Activated CD8-positive, alpha-beta memory T cell treated with anti-CD3 and anti-CD28 coated beads for 1 hour (primary cell): ENCODE measurements at places on chromosomes 7 and 10.

- no peak for DNase-seq
Observed at GRCh38 chr10:51073453-51074237, 642 bp upstream of the PRKG1 start.

- DNase-seq: no peak
Observed at GRCh38 chr7:101593556-101593955, 35.5 kb downstream of the MYL10 start.

DNA sequence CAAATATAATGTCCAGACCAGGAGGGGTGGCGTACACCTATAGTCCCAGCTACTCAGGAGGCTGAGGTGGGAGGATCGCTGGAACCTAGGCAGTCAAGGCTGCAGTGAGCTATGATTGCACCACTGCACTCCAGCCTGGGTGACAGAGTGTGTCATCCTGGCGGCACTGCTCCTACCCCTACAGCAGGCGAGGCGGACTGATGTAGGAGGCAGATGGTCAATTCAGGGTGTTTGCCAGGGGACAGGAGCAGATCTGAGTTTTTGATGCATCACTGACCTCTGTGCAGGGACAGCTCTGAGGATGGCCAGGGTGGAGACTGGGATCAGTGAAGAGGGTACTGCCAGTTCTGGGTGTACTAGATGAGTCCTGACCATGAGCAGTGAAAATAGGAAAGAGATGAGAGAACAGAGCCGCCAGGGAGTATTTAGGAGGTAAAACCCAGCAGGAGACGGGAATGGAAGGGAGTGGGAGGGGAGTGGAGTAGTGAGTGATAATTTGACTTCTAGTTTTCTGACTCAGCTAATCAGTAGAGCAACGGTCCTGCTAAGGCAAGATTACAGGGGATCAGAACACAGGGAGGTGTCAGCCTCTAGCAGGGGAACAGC lies 75.3 kb downstream of the HIP1 start:
- no peak for DNase-seq

DNA sequence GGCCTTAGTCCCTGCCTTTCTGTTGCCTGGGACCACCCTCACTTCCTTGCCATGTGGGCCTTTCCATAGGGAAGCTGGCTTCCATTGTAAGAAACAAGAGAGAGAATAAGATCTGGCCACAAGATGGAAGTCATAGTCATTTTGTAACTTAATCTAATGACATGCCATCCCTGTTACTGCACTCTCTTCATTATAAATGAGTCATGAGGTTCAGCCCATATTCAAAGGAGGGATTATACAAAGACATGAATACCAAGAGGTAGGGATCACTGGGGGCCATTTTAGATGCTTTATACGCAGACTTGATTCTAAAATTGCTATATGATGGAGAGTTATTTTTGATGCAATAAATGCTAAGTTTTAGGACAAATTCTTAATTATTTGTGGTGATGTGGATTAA lies 75.2 kb upstream of the CELF2 start:
- no peak for DNase-seq

DNA sequence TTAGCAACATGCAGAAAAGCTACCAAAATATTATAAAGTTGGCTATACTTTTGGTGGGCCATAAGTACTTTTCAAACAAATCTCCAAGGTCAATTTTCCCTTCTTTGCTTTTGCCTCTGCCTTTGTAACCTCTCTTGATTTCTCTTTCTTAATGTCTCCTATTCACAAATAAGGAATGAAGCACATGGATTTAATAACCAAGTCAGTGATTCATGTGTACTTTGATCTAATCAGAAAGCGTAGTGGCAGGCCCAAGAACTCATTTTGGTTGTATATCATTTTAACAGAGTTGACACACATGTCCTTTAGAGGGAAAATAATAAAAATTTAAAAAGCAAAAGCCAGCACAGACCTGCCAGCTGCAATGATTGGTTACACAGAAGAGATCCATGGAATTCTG lies 93.7 kb downstream of the FZD1 start:
- DNase-seq: no peak

GRCh38 chr10:121926671-121927317 lies 1.0 kb downstream of the ATE1 start:
- no peak for DNase-seq
